ENCODE measurements at places on chromosomes 2 and 18.

DNA sequence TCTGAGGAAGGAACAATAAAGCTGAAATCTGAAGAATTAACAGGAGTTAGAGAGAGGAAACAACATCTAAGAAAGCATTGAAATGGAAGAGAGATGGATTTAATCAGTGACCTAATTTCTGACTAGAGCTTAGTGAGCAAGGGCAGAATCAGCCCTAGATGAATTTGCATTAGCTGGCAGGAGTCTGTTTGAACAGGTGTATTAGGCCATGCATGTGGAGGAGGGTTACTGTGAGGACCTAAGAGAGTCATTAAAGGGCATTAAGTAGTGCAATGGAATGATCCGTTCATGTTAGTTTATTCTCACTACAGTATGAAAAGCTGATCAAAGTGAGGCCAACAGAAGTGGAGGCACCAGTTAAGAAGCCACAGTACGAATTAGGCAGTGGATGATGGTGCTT is 285.3 kb downstream of the GRB14 start:
- no peak for DNase-seq

- DNase-seq: no peak
Measured at GRCh38 chr18:50192995-50193795, 1.8 kb downstream of the MYO5B start.

- DNase-seq: no peak
Measured at GRCh38 chr2:42762823-42763804, 821 bp downstream of the OXER1 start.

GRCh38 chr2:59713577-59713976 is 839.9 kb downstream of the BCL11A start:
- DNase-seq: no peak

- DNase-seq: no peak
Measured at GRCh38 chr2:201974171-201975100, 59.2 kb upstream of the FZD7 start.

- no peak for DNase-seq
Measured at GRCh38 chr2:73913414-73914054, 13.1 kb upstream of the DGUOK start.
